Pericardium fibroblast (primary cell): ENCODE measurements at places on chromosomes 4 and X. TPM values are rescaled to one million over a fixed set of nuclear protein-coding genes. Genes with fewer than 3 reads are reported as not detected.

Gene PROM1
- 0.12 TPM in 1 of 2 replicates, not detected in the other for total RNA-seq

Gene TCEAL2
- not detected in 2 replicates for total RNA-seq

Gene DAPP1
- not detected in 2 replicates for total RNA-seq

Gene DMRTC1
- not detected in 2 replicates for total RNA-seq

Gene GPRASP1
- 0.58 and 0.85 TPM in 2 replicates for total RNA-seq

Gene MAGEA8
- total RNA-seq = not detected in 2 replicates

Gene VSIG1
- 0.43 TPM in 1 of 2 replicates, not detected in the other for total RNA-seq

Gene SYNPO2
- 6.8 and 6.9 TPM in 2 replicates for total RNA-seq

Gene OPHN1
- 1.4 and 1.6 TPM in 2 replicates for total RNA-seq

Gene USP27X
- 0.58 and 2.8 TPM in 2 replicates for total RNA-seq

Gene DDIT4L
- total RNA-seq = 0.12 and 1.5 TPM in 2 replicates
